ENCODE measurements at places on chromosomes 4 and X. TPM values are rescaled to one million over a fixed set of nuclear protein-coding genes. Genes with fewer than 3 reads are reported as not detected.

- no peak for DNase-seq
Observed at GRCh38 chrX:18709833-18710232, 2.4 kb downstream of the PPEF1 start.

GRCh38 chr4:3285558-3286334, 7.1 kb upstream of the RGS12 start:
- DNase-seq = peak; percentile 6

- DNase-seq = no peak
Observed at GRCh38 chr4:158836002-158836369, 67.2 kb downstream of the FNIP2 start.

GRCh38 chr4:138113819-138114400, 128.2 kb downstream of the SLC7A11 start:
- DNase-seq = no peak

- DNase-seq = no peak
Observed at GRCh38 chr4:73450398-73451004, 14.5 kb downstream of the AFP start.

DNA sequence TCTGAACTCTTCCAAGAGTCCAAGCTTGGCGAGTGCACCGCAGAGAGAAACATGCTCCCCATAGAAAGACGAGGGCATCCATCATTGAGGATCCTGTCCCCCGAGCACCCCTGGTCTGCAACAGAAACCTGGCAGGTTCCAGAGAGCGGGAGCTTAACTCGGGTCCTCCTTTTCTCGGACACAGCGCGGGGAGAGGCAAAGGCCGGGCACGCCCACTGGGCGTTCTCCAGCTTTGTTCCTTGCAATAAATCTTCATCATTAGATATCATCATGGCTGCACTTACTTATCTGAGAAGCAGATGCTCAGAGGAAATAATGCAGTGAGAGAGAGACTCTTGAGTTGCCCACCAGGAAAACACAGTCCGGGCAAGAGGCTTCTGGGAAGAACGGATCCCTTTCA, 90.1 kb upstream of the PSAPL1 start:
- DNase-seq = no peak

DNA sequence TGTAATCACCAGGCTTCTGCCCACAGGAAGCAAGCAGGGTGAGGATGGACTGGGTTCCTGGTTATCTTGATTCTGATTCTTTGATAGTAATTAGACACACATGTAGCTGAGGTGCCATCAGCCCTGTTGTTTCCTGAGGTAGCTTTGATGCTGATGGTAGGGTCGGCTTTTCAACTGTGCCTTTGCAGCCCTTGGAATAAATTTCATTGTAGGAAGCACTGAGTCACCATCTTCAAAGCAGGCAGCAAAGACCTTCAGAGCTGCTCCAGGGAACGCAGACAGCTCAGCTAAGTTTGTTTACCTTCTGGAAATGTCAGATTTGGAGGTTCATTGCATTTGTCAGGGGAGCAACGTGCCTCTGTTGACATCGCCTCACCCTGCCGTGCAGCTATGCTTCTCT, 135.4 kb downstream of the ASMT start:
- DNase-seq = no peak

The FGF2 gene
- total RNA-seq = 2.9 TPM

DNA sequence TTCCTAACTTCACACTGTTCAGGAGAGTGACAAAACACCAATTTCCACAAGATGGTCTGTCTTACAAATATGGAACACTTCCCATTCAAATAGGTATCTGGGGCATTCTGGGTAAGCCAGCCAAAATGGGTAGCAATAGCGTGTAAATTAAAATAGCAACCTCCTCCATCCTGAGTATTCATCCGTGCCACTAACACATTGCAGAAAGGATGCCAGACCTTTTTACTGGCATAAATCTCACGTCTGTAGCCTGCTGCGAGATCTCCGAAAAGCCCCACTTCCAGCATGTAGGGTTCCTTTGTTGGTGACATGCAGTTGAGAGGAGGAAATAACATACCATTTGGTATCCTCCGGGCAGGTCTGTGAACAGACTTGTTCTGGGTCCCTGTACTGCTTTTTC, 52.7 kb upstream of the RAI2 start:
- DNase-seq = no peak

DNA sequence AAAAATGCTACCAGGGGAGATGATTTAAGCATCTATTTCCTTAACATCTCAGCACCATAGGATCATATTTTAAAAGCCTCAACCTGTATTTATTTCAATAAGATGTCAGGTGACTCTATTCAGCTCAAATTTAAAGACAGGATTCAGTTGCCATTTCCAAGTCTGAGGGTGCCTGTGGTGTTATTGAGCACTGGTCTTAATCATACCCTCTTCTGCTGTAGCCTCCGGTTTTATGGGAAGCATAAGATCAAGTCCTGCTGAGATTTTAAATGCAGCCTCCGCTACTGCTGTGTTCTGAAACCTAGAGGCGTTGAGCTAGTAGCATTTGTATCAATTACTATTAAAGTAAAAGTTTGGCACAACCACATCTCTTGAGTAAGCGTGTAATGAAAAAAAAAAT, 185.7 kb upstream of the NWD2 start:
- no peak for DNase-seq

DNA sequence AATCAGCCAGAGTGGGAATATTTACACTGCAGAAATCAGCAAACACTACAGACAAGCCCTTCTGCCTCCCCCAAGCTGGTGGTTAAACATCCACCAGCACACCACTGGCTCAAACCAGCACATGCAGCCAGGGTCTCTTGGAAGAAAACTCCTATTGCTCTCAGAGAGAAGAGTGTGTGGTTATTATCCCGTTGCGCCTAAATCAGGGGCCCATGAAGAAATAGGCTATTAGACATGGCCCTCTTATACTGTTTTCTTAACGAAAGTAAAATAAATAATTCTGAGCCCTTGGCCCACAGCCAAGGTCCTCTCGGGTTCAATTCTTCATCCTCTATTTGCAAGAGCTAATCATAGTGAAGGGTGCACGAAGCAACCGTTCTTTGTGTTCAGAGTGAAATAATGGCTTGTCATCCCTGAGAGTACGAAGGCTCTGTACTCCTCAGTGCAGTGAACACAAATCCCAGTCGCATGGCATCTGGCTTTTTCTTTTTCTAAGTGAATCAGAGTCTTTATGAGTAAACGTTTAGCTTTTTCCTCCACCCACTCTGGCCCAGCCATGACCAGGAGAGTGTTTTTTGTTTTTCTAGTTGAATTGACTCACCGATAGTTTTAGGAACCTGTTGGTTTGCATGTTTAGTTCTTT, 33.4 kb upstream of the RBM47 start:
- no peak for DNase-seq

DNA sequence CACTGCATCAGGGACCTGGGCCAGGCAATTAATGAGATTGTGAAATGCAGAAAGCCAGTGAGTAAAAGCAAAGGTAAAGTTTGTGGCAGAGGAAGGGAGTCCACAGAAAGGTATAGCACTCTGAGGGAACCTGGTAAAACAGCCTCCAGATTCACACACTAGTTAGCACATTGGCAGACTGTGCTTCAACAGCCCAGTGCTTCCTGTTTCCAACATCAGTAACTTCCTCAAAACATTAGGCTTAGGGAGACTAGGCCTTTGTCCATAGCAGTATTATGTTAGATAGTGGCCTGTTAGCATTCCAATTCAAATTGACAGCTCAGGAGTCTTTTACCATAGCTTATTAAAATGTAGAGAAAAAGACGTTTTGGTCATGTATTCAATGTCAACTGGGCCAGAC, 582.6 kb upstream of the ACTRT1 start:
- DNase-seq = no peak

DNA sequence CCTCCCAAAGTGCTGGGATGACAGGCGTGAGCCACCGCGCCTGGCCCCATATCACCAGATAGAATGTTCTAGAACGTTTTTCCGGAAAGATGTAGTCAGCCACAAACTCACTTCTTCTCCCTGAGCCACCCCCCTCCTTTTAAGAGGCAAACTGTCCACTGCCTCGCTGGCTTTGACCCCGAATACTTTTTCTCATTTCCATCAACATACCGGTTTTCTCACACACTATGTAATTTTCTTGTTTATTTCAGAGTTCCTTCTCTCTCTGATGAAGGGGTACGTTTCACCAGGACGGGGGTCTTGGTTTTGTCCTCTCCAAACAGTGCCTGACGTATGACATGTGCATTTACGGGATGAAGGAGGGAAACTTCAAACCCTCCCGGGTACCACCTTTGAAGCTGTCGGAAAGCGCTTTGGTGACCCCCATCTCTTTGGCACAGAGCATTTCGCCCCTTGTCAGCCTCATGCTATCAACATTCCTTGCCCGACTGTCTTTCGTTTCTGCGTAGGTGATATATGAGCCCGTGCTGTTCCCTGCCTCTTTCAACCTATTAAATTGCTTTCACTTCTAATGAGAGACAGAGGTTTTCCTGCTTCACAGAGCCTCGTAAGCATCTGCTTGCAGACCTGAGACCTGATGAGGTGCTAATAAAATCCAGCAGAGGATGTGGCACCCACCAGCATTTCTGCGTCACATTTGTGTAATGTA, 73.8 kb downstream of the CRLF2 start:
- DNase-seq = no peak

DNA sequence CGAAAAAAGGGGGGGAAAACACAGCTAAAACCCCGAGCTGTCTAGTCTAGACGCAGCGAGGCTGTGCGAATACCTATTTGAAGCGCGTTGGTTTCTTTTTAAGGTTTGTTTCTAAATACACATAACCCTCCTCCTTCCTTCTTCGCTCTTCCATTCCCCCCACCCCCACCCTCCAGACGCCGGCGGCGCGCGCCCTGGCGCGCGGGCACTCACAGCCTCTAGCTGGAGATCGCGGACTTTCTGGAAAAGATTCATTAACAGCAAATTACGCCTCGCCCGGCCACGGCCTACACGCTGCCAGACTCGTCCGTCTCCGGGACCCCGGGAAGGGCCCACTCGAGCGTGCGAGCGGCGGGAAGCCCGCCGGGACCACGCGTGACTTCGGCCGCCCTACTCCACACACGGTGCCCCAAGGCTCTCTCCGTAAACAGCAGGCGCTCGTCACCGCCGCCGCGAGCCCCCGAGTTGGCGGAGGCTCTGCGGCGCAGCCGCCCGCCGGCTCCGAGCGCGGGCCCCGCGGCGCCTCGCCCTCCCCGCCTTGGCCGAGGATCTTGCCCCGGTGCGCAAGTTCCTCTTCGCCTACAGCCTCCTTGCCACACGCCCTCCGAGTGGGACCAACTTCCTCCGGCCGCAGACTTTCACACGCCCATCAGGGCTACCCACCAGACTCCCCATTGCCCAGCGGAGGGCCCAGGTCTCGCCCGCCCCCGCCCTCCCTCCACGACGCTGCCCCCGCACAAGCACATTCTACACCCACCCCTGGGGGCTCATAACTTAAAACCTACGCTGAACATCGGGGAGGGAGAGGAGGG, 2.0 kb downstream of the BCOR start:
- DNase-seq = no peak

GRCh38 chr4:158863296-158863695, 94.5 kb downstream of the FNIP2 start:
- DNase-seq = no peak

DNA sequence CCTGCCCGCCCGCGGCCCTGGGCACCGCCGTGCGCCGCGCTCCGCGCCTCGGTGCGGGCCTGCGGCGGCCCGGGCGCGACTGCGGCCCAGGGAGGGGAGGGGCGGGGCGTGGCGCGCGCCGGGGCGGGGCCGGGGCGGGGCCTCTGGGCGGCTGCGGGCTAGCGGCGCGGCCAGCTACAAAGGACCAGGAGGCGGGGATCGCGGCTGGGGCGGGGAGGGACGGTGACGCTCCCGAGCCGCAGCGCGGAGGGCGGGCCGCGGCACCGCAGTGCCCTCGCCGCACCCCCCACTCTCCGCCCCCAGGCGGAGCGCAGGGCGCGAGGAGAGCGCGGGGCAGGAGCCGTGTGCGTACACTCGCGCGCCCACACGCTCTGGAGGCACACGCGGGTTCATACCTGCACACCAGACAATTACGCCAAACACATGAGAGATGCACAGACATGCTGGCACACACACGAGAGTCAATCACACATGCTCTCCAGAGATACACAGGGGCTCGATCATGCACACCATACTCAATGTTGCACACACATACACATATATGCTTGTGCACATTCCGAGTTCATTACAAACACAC, at the start of gene CRMP1:
Gene CRMP1 (minus strand): TSS at position 83 of the 577 bp plus-strand sequence. CDS start 117 bp downstream, outside the sequence.
- DNase-seq = no peak

The RAB39B gene
- total RNA-seq = 4.8 TPM

DNA sequence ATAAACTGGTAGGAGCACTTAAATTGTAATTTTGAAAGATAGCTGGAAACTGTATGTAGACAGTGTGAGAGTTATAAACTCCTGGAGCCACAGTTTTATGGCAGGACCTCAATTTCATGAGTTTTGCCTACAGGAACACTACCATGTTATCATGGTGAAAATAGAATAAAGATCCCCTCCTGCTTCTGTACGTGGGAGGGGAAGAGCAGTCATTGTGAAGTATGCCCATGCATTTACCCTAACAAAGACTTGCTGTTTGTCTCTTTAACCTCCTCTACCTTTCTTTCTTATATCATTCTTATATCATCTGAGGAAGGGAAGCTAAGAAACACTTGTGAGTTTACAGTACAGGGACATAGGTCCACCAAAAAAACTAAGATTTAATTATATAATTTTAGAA, 327.0 kb downstream of the PCDH10 start:
- no peak for DNase-seq

- DNase-seq = no peak
Observed at GRCh38 chr4:90207887-90208454, 80.8 kb downstream of the CCSER1 start.

DNA sequence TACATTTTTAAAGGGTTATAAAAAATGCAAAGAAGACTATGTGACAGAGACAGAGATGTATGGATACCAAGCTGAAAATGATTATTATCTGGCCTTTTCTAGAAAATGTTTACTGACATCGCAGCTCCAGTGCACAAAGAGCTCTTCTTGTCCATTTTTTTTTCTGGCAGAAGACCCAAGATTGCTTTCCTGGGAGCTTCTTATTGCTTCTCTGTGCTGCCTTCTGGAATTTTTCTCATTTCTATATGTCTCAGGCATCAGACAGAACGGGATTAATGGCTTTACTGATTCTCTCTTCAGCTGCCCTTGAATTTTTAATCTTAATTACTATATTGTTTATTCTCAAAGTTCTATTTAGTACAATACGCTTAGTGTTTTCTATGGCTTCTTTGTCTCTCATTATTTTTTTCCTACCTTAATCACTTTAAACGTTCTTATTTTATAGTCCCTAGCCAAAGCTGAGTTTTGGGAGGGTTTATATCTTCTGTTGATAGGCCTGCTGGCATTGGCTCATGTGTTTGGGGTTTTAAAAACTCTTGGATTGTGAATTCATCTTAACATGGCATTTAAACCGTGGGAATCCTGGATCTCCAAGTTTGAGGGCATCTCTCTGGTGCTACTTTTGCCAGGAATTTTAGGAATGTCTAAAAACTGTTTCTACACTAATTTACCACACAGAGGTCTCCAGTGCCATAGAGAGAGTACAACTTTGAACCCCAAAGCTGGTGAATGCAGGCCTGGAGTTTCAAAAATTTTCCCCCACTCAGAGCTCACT, 138.9 kb upstream of the LNX1 start:
- no peak for DNase-seq

DNA sequence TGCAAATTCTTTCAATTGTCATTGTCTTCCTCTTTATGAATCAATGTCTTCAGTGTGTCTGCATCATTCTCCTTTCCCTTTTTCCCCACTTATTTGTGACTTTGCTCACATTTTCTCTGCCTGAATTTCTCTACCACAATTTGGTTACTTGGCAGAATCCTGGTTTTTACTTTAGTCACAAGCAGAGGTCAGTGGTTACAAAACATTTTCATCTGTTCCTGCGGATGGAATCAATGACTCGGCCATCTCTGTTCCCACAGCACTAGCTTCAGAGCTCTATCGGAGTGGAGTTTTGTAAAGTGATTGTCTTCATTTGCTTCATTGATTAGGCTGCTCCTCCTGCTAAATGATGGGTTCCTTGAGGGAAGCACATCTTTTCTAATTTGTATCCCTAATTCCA, 501.3 kb upstream of the AADAT start:
- DNase-seq = no peak

The ATP11C gene
- 36.5 TPM for total RNA-seq
